Adrenal gland (tissue), 19 donors: ENCODE measurements at places on chromosomes 16 and 17.

GRCh38 chr17:574061-574460, 140.6 kb downstream of the VPS53 start:
- DNase-seq = peak; percentile 72

DNA sequence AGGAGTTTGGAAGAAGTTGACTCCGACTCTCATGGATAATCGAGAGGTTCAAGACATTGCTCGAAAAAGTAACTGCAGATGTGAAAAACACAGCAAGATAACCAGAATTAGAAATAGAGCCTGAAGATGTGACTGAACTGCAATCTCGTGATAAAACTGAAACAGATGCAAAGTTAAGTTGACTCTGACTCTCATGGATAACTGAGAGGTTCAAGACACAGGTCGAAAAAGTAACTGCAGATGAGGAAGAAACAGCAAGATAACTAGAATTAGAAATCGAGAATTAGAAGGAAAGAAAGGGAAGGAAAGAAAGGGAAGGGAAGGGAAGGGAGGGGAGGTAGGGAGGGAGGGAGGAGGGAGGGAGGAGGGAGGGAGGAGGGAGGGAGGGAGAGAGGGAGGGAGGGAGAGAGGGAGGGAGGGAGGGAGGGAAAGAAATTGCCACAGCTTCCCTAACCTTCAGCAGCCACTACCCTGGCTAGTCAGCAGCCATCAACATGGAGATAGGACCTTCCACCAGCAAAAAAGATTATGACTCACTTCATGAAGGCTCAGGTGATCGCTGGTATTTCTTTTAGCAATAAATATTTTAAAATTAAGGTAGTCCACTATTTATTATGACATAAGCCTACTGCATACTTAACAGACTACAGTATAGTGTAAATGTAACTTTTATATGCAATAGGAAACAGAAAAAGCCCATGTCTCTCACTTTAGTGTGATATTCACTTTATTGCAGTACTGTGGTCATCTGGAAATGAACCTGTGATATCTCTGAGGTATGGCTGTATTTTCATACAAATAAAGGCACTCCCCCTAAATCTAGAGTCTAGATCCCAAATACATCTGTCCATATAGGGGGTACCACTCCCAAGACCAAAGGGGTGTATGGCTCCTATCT, 68.3 kb downstream of the KANSL1 start:
- DNase-seq = no peak

DNA sequence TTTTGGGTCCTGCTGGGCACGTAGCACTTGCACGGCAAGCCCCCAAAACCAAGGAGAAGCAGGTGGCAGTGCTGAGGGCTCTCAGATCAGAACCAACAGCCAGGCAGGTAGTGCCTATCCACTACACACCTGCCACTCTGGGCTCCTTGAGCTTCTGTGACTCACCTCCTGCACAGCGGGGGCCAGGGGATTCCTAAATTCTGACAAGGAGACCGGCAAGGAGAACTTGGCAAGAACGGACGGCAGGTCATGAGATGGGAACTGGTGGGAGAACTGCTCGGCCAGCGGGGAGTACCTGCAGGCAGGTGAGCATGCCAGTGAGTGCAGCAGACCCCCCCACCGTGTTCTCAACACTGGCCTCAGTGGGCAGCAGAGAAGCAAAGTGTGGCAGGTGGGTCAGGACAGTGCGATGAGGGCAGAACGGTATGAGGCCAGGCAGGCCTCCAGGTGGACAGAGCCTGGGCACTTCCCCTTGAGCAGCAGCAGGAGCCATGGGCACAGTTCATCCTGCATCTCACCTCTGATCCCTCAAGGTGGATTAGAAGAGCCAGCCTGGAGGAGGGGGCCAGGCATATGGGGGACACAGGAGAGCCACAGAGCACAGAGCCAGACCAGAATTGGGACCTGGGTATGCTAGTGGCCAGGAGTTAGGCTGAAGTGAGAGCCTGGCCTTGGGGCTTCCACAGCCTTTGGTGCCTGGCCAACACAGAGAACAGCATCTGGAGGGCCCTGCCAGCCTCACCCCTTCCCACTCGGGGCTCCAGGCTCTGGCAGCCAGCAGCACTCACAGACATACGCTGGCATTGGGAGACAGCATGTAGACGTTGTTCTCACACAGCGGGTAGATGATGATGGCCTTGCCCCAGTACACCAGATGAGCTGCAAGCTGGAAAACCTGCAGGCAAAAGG, 14.7 kb downstream of the MPG start:
- peak; percentile 62 for DNase-seq

- DNase-seq = peak; percentile 83
Measured at GRCh38 chr16:2009791-2010510, at the start of gene ZNF598. Gene ZNF598 (minus strand): TSS chr16:2009821.

- DNase-seq = peak; percentile 67
Measured at GRCh38 chr16:8720080-8720966, 45.9 kb downstream of the ABAT start.

DNA sequence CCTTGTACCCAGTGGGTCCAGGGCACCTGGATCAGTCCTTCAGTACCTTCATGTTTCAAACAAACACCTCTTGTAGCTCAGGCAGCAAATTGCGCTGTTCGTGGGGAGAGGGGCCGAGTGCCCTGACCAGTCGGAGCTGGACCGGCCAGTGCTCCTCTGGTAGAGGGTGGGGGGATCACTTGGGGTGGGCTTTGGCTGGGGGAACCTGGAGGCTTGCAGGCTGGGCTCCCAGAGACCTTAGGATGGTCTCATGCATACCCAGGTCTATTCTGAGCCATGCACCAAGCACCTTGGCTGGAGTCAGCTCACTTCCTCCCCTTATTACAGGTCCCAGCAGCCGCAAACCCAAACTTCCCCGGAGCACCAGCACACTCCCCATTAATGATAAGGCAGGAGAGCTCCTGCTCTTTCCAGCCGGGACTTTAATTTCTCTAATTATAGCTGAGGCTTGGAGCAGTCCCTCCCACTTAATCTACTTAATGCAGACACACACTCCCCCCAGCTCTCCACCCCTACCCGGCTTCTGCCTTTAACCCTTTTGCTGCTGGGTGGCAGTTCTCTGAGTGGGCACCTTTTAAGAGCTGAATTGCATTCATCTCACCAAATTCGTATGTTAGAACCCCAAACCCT, 26.3 kb upstream of the MGAT5B start:
- no peak for DNase-seq

DNA sequence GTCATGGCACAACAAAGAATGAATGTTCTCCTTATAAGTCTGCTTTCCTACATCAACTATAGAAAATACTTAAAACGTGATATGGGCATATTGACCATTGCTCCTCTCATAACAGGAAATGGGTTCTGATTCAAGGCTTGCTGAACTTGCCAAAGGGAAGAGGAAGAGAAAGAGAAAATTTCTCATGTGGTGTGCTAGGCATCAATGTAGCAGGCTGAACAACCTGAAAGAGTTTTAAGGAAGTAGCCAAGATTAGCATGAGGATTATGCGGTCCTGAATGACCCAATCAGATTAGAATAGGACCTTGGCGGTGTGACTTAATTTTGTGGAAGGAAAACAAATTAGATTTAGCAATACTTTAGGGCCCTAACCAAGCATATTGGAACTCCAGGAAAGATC, 617.7 kb upstream of the CDH11 start:
- DNase-seq = no peak

DNA sequence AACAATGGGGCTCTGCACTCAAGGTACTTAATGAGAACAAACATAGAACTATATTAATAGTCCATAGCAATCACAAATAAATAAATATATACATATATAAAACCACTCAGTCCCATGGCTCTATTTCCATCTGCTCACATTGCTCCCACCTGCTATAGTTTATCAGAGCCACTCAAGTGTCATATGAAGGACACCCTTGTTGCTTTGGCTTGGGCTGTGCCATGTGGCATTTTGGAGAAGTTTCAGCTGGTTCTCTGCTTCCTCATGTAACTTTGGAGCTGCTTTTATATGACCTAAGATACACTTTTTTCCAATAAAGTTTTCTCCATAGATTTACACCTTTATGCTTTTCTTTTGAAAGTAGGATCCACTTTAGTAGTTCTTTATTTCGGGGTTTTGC, 126.4 kb downstream of the KCNJ2 start:
- no peak for DNase-seq

GRCh38 chr17:18267927-18268711, 7.7 kb downstream of the MIEF2 start:
- peak; percentile 56 for DNase-seq

DNA sequence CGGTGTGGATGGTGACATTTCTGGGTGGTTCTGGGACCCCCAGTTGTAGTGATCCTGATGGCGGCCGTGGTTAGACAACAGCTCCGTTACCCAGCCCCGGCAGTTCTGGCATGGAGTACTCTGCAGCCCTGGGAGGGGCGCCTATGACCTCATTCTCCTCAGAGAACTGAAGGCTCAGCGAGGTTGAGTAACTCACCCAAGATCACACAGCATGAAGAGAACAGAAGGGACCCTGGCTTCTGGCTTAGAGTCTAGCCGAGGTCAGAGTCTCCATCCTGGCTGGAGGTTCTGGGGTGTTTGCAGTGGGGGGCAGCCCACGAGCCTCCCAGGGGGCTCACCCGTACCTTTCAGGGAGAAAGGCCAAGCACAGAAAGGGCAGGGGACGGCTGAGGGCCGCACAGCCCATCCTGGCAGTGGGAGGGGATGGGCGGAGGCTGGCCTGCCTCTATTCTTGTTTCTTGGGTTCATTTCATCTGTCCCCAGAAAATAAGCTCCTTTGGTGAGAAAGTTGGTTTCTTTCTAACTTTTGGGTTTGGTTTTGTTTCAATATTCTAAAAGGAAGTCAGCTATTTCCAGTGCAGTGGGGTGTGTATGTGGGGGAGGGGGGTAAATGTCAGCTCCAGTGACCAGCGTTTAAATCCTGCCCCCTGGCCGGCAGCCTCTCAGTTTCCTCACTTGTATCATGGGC, 13.2 kb downstream of the ZFPM1 start:
- no peak for DNase-seq

GRCh38 chr16:70784692-70785555, 16.0 kb downstream of the VAC14 start:
- DNase-seq = no peak

DNA sequence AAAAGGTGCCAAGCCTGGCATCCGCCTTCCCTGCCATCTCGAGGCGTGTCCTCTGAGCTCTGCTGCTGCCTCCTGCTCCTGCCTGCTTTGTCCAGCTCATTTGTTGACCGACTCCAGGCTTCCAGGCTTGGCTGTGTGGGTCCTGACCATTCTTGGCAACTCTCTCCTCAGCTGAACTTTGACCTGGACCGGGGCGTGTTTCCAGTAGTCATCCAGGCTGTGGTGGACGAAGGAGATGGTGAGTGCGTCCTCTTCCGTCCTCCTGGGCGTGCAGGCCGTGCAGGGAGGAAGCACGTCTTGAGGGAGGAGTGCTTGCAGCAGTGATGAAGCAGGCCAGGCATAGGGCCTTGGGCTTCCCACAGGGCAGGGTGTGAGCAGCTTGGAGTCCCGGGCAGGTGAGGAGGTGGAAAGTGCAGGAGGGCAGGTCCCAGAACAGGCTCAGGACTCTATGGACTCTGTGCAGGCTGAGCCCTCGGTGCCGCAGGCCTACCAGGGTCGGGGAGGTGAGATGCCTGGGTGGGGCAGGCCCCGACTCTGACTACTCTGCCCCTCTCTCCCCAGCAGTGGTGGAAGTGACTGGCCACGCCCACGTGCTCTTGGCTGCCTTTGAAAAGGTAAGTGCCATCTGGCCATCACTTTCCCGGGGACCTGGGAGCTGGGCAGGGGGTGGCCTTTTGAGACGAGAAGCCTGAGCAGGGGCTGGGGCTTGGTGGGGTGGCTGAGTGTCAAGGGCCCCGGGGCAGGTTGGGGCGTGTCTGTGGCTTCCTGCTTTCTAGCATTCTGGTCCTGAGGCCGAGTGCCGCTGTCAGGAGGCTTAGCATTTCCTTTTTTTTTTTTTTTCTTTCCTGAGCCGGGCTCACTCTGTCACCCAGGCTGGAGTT, 28.6 kb upstream of the NUDT16L1 start:
- no peak for DNase-seq

GRCh38 chr17:40253565-40253964, 34.1 kb upstream of the CDC6 start:
- DNase-seq = no peak

DNA sequence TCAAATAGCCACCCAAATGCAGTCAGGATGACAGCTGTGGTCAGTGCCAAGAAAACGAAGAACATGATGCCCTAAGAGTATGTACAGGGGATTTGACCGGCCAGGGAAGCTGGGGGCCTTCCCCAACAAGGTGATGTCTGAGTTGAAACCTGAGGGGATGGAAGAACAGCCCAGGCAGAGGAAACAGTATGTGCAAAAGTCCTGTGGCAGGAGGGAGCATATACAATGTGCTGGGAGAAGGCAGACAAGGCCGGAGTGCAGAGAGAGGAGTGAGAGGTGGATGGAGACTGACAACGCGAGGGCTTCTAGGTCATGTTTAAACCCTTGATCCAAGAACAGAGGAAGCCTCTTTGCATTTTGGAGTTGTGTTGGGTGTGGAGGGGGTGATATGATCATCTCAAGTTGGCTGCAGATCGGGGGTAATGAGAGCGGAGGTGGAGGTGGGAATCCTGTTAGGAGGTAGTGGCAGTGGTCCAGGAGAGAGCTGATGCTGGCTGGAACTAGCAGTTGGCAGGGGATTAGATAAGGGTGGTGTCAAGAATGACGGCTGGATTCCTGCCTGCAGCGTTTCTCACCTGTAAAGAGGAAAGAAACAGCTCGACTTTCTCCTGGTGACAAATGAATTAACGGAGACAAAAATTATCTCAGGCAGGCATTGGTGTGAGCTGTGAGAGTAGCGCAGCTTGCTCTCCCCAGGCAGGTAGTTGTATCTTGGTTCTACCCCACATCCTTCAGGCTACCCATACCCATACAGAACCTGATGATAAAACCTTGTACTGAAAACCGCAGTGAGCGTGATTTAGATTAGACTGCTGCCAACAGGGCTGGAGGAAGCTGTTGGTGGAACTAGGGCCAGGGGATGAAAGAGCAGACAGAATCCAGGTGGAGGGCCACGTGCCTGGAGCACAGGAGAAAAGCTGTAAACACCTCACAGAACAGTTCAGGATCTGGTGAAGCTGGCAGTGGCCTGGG, 37.2 kb upstream of the NGFR start:
- no peak for DNase-seq

- no peak for DNase-seq
Measured at GRCh38 chr16:35409503-35409902, 1950.1 kb downstream of the TP53TG3F start.

DNA sequence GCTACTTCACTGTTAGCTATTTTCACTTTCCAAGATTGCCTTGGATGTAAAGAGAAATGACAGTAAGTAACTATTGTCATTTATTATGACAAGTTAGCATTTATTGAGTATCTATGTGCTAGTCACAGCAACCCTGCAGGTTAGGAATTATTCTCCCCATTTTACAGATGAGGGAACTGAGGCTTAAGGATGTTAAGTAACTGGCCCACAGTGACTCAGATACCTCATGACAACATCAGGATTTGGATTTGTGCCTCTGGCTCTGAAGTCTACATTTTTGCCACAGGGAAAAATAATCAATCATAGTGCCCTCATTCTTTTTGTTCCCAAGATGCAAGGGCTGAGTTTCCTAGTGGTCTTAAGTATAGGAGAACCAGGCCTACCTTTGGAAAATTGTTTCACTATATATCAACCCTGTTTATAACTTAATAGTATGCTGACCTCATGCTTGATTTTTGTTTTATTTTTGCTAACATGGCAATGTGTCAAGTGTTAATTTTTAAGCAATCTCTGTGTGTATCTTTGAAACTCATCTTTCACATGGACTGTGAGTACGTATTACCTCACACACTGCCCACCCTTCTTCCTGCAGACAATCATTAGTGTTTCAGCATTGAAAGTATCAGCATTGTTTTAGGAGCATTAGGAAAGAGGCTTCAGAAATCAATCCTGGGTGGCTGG, 105.0 kb downstream of the TANGO6 start:
- no peak for DNase-seq

- DNase-seq = no peak
Measured at GRCh38 chr17:16013943-16014407, 14.4 kb downstream of the TTC19 start.
